ENCODE measurements at places on chromosomes 16 and 17.

- no peak for DNase-seq
Observed at GRCh38 chr17:69547947-69548346, 133.4 kb downstream of the MAP2K6 start.

GRCh38 chr17:65532101-65532890 lies 29.2 kb downstream of the AXIN2 start:
- DNase-seq, result no peak

- no peak for DNase-seq
Observed at GRCh38 chr16:85536411-85537330, 76.5 kb upstream of the GSE1 start.

DNA sequence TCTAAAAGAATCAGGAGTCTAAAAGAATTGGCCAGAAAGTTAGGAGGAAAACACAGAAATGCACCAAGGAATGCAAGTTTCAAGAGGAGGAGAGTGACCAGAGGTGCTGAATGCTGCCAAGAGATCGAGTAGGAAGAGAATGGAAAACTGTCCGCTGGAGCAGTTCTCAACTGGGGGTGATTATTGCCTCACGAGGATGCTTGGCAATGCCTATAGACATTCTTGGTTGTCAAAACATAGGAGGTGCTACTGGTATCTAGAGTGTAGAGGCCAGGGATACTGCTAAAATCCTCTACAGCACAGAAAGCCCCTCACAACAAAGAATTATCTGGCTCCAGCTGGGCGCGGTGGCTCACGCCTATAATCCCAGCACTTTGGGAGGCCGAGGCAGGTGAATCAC lies 82.1 kb upstream of the NOL11 start:
- DNase-seq, result no peak

- DNase-seq, result no peak
Observed at GRCh38 chr16:84911486-84912216, 91.9 kb downstream of the CRISPLD2 start.

- DNase-seq, result no peak
Observed at GRCh38 chr16:60636117-60636516, 1400.1 kb downstream of the CDH8 start.

- no peak for DNase-seq
Observed at GRCh38 chr17:74833501-74834377, 25.9 kb downstream of the GRIN2C start.

DNA sequence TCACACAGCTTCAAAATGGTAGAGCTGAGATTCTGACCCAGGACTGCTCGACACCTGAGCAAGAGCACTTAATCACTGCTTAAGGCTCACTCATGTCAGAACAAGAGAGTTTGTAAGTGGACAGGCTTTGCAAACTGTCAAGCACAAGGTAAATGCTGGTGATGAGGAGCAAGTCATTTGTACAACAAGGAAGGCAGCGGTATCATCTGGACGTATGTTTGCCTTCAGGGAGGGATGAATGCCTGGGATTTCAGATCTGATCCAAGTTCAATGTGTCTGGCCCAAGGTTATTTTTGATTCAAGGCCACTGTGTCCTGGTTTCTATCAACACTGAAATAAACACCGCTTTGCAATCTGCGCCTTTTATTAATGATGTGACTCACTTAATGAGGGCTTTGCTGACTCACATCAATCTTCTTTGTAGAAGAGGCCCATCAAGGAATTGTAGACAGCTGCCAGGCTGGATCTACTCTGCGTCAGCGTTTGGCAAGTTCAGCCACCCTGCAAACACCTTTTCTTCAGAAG lies 174.4 kb upstream of the HS3ST3A1 start:
- no peak for DNase-seq

- no peak for DNase-seq
Observed at GRCh38 chr17:48841395-48841831, 10.6 kb downstream of the CALCOCO2 start.

GRCh38 chr16:88497561-88498462 lies 44.7 kb downstream of the ZFPM1 start:
- DNase-seq, result no peak

- no peak for DNase-seq
Observed at GRCh38 chr17:78852709-78853121, 12.1 kb upstream of the USP36 start.

DNA sequence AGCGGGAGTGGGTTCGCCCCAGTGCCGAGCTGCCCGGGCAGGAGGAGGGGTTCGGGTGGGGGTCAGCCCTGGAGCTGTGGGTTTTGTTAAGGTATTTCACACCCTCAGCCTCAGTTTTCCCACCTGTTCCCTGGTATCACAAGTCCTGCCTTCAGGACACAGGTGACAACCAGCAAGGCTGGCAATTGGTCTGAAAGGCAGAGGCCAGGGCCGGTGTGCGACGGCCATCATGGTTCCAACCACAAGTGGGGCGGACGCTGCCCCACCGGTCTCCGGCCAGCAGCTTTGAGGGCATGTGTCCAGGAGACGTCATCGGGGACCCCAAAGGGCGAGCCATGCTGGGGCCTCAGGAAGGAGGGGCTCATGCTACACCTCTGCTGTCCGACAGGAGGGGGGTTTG lies 10.8 kb downstream of the ZNF469 start:
- DNase-seq, result no peak

DNA sequence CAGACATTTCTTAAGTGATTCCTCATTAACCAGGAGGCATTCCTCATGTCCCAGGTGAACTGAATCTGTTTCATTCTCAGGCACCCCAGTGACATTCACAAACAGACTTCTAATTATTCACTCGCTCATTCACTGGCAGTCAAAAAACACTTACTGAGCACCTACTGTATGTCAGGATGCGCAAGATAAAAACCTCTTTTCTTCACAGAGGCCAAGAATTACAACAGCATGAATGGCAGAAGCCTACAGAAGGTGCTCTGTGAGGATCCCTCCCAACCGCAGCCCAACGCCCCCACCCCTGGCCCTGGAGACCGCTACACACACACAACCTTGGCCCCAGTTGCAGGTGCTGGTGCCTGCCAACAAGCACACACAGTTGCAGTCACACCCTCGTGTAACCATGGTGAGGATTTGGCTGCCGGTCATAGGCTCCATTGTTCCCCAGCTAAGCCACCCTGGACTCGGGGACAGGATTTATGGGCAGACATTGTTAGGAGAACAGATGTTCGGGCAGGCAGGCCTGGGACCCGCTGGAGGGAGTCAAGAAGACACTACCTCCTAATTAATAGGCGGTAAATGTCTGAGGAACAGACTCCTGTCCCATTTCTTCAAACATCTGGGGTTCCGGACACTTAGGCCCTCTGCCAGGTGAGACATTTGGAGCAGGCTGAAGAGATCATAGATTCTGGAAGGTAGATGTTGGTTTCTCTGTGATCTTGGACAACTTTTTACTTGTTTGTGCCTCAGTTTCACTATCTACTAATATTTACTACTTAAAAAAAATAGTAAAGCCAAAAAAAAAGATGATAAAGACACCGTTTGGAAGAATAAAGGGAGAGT lies 43.2 kb downstream of the CUEDC1 start:
- DNase-seq, result no peak

- DNase-seq, result peak; percentile 74
Observed at GRCh38 chr17:40598619-40599467, 33.6 kb upstream of the CCR7 start.

DNA sequence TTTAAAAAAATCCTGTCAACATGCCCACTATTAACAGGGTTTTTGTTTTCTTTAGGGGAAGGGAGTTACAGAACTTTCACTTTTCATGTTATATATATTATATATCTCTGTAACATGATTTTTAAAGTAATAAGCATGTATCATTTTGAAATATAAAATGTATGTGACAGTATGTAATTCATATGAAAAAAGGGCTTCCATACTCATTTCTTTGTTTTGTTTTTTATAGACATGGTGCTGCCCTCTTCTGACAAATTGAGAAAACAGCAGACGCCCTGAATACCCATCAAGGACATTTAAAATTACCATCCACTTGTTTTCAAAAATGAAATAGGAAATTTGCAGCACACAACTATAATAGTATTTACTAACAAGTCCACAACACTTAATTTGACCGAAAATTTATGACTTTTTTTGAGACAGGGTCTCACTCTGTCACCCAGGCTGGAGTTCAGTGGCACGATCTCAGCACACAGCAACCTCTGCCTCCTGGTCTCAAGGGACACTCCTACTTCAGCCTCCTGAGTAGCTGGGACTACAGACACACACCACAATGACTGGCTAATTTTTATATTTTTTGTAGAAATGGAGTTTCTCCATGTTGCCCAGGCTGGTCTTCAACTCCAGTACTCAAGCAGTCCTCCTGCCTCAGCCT lies 30.4 kb downstream of the CFDP1 start:
- no peak for DNase-seq

GRCh38 chr17:59694344-59694743 lies 12.9 kb downstream of the PTRH2 start:
- no peak for DNase-seq

- no peak for DNase-seq
Observed at GRCh38 chr16:84528322-84528721, 23.9 kb upstream of the MEAK7 start.

DNA sequence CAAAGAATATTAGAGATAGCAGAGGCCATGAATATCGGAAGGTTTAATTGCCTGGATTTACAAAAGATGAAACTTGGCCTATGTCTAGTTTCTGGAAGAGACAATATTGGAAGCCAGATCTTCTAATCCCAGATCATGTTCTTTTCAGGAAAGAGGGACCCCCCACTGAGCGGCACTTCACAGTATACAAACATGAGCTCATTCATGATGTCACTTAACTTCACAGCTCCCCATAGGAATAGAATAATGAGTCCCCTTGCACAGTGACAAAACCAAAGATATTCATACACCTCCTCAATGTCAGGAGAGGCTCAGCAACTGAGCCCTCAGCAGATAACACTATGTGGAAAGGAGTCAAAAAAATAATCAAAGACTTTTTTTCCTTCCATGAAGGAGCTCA lies 147.5 kb downstream of the CDH11 start:
- DNase-seq, result no peak

GRCh38 chr16:24778671-24779070 lies 49.2 kb downstream of the TNRC6A start:
- no peak for DNase-seq

GRCh38 chr16:88454523-88454947 lies 1.5 kb downstream of the ZFPM1 start:
- DNase-seq, result peak; percentile 19

DNA sequence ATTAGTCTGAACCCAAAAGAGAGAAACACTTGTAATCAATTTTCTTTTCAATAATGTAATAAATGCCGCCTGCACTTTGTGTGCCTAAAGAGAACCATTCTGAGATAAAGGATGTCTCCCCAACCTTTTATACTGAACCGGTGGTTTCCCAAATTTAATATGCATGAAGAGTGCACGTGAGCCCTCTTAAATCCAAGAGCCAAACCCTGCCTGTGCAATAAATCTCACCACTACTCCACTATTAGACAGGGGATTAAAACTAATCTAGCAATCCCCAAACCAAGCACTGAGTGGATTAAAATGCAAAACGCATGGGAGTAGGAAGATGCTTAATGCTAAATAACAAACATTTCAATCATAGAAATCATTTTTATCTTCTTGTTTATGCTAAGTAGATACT lies 351.0 kb upstream of the PSMD7 start:
- no peak for DNase-seq

- no peak for DNase-seq
Observed at GRCh38 chr17:44005527-44006271, 1.3 kb downstream of the NAGS start.

GRCh38 chr16:77611386-77611785 lies 110.9 kb upstream of the NUDT7 start:
- DNase-seq, result no peak

DNA sequence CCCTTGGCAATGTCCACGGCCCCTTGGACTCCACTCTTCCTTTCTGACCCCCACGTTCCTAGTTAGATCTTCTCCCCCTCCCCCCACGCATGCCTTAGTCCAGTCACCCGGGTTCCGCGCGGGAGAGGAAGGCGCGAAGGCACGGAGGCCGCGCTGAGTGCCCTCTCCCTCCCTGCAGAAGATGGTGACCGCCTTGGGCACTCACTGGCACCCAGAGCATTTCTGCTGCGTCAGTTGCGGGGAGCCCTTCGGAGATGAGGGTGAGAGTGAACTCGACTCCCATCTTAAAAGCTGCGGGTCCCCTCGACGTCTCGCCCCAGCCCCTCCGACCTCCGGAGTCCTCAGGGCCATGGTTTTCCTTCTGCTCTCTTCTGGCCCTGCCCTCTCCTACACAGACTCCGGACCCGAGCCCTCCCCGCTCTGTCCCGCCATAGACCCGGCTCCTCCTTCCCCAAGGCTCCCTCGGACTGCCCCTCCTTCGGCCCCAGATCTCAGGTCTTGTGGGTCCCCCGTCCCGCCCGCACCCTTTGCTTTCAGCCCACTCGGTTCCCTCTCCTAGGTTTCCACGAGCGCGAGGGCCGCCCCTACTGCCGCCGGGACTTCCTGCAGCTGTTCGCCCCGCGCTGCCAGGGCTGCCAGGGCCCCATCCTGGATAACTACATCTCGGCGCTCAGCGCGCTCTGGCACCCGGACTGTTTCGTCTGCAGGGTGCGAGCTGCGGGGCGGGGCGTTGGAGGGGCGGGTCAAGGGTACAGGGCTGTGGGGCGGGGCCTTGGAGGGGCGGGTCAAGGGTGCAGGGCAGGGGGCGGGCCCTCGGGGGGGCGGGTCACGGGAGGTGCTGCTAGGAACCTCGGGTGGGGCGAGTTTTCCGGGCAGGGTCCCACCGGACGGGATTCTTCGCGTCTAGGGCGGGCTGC lies 4.6 kb downstream of the TGFB1I1 start:
- DNase-seq, result peak; percentile 82

GRCh38 chr17:76200354-76200753 lies 39.9 kb downstream of the RNF157 start:
- DNase-seq, result no peak

GRCh38 chr16:87235810-87236515 lies 81.2 kb downstream of the C16orf95 start:
- no peak for DNase-seq

DNA sequence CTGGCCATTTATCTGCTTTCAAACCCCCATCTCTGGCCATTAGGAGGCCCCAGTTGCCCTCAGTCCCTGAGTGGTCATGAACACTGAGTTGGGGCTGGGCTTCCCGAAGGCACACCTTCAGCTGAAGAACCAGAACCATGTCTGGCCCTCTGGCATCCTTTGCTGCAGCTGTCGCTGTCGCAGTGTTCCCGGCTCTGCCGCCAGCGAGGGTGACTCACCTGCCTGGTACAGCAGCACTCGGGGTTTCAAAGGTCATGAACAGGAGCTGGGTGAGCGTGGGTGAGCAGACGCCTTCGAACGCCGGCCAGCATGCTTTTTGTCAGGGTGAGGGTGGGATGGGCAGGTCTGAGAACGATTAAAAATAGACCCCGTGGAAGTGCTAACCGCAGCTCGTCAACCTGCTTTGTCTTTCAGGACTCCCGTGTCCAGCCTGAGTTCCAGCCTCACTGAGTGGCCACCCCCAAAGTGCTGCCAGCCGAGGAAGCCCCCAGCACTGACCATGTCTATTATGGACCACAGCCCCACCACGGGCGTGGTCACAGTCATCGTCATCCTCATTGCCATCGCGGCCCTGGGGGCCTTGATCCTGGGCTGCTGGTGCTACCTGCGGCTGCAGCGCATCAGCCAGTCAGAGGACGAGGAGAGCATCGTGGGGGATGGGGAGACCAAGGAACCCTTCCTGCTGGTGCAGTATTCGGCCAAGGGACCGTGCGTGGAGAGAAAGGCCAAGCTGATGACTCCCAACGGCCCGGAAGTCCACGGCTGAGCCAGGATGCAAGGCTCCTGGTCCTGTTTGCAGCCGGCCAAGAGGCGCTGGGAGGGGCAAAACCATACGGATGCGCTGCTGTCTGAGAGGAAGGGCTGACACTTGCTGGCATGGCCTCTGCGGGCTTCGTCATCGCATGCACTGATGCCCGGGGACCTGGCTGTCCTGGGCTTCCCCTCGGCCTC lies 7.6 kb downstream of the SNN start:
- DNase-seq, result no peak

- DNase-seq, result no peak
Observed at GRCh38 chr17:60874772-60875171, 197.1 kb downstream of the BCAS3 start.

GRCh38 chr17:42284566-42284965 lies 3.7 kb upstream of the STAT5A start:
- no peak for DNase-seq
